ENCODE measurements at places on chromosomes 3 and 15.

- no peak for DNase-seq
Observed at GRCh38 chr3:143218166-143218835, 98.7 kb downstream of the CHST2 start.

DNA sequence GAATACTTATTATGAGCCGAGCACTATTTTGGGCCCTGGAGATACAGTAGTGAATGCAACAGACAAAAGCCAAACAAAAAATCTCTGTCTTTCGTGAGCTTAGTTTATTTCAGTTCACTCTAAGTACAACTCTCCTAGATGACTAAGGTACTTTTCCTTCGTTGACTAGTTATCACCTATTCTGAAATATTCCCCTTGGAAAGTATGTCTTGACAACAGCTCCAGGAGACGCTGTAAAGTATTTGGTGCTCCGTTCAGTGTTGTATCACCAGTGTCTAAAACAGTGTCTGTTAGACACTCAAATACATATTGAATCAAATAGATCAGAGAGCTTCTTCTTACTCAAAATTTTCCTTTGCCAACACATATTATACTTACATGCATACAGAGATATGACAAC, 119.6 kb downstream of the TFDP2 start:
- DNase-seq: no peak

DNA sequence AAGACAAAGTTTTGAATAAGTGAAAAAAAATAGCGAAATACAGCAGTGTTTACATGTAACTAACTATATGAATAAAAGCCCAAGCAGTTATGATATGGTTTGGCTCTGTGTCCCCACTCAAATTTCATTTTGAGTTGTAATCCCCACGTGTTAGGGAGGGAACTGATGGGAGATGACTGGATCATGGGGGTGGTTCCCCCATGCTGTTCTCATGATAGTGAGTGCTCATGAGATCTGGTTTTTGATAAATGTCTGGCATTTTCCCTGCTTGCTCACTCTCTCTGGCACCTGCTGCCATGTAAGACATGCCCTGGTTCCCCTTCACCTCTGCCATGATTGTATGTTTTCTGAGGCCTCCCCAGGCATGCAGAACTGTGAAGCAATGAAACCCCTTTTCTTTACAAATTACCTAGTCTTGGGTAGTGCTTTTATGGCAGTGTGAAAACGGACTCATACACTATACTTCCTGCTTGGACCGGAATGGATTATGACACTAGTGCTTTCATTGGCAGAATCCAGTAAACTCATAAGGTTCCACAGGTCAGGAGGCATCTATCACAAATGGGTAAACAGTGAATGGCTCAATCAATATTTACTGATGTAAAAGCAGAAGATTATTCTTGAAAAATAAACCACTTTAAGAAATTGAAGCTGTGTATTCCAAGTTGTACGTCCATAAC, 192.1 kb downstream of the CBLB start:
- DNase-seq: no peak

- no peak for DNase-seq
Observed at GRCh38 chr15:44811337-44811736, 75.0 kb downstream of the TRIM69 start.

- no peak for DNase-seq
Observed at GRCh38 chr15:68982976-68983563, 31.4 kb upstream of the NOX5 start.

- DNase-seq: no peak
Observed at GRCh38 chr15:31792611-31793199, 237.6 kb upstream of the CHRNA7 start.

- DNase-seq: no peak
Observed at GRCh38 chr3:81936817-81937216, 175.4 kb upstream of the GBE1 start.
